ENCODE measurements at places on chromosomes 2 and 18.

GRCh38 chr18:63237881-63238692, 81.5 kb downstream of the BCL2 start:
- DNase-seq = no peak

- no peak for DNase-seq
Observed at GRCh38 chr18:39453882-39454281, 1888.3 kb upstream of the CELF4 start.

GRCh38 chr2:227388537-227389011, 825 bp upstream of the SCYGR1 start:
- DNase-seq = no peak

- no peak for DNase-seq
Observed at GRCh38 chr2:236158969-236159777, 9.0 kb downstream of the GBX2 start.

GRCh38 chr18:25962919-25963318, 127.5 kb downstream of the SS18 start:
- DNase-seq = no peak

DNA sequence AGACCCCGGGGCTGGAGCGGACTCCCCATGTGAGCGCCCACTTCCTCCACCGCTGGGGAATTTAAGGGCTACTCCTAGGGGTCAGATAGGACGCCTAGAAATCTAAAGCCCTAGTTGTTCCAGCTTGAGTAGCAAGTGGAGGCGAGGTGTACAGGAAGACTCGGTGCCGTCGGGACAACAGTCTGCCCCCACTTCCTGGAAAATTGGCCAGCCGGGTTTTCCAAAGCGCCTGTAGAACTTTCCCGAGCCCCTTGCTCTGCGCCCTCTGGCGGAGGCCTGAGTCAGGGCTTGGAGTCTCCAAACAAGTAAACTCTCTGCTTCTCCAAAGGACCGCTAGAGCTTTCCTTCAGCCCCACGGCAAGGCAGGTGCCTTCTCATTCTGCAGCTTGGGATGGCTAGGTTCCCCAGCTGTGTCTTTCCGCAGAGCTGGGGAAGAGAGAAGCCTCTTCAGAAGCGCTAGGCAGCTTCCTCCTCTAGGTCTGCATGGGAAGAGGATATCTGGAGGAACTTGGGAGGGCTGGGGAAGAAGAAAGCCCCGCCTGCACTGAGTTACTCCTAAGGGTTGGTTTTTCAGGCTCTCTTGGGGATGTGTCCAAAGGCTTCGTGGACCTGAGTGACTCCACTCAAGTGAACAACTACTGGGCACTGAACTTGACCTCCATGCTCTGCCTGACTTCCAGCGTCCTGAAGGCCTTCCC, 681 bp downstream of the SPR start:
- DNase-seq = peak; percentile 25

DNA sequence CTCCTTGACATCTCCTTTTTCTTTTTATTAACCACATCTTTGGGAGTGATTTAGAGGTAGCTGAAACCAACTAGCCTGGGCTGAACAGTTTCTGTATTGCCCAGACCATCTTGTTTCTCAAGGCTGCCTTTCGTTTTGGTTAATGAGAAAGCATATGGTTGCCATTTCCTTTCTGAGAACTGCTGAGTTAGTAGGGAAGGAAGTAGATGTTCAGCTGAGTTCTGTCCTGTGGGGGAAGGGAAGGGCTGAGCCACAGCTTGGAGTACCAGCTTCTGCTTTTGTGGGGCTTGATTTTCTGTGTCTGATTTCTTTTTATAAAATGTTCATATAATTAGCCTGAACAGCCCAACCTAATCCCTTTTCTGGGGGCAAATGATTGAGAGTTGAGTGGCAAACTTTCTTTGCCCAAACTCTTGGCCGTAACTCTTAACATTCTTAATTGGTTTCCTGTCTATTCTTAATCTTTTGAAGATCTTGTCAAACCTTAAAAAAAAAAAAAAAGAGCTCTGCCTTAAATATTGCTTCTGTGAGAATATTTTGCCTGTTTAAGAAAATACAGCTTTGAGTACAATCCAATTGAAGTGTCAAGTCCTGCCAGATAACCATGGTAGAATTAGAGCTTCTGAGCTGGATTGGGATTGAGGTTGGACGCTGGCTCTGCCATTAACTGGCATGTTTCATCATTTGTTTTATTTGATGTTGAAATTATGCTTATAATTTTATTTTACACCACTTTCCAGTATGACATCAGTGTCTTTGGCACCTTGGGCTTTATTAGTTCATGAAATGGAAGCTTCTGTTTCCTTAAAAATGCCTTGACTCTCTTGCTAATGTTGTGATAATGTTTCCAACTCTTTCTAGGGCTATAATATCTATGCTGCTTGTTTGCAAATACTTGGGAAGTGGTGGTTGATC, 1.9 kb upstream of the NABP1 start:
- peak; percentile 39 for DNase-seq

DNA sequence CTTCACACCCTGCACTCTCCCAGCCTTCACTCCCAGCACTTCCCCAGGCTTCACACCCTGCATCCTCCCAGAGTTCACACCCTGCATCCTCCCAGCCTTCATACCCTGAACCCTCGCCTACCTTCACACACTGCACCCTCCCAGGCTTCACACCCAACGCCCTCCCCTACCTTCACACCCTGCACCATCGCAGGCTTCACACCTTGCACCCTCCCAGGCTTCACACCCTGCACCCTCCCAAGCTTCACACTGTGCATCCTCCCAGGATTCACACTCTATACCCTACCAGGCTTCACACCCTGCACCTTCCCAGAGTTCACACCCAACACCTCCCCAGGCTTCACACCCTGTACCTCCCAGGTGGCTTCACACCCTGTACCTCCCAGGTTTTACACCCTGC, 448.7 kb upstream of the MYT1L start:
- no peak for DNase-seq
